Sigmoid colon (tissue), 7 donors: ENCODE measurements at places on chromosomes 1 and 21. TPM values are rescaled to one million over a fixed set of nuclear protein-coding genes. Genes with fewer than 3 reads are reported as not detected.

DNA sequence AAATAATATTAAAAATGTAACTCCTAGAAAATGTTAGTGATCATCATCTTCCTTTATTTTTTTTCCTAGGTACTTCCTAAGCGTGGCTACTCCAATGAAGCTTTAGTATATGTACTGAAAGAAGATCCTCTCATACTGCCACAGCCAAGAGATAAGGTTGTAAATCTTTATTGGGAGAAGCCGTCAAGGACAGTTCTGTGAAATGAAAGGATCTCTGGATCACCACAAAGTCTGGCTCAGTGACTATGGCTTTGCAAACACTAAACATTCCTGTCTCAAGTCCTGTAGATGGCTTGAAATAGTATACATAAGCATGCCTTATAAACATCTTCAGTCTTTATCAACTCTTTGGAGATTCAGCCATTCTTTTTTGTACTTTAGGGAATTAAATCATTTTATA is 61.2 kb upstream of the DPH5 start:
- no peak overlapping the region for H3K27ac ChIP-seq
- no peak overlapping the region for H3K4me3 ChIP-seq
- H3K4me1 ChIP-seq = peaks cover under 1% of the 10 kb centered on the region
- H3K27me3 ChIP-seq = no peaks in the 10 kb centered on the region
- H3K36me3 ChIP-seq = no peaks in the 10 kb centered on the region

DNA sequence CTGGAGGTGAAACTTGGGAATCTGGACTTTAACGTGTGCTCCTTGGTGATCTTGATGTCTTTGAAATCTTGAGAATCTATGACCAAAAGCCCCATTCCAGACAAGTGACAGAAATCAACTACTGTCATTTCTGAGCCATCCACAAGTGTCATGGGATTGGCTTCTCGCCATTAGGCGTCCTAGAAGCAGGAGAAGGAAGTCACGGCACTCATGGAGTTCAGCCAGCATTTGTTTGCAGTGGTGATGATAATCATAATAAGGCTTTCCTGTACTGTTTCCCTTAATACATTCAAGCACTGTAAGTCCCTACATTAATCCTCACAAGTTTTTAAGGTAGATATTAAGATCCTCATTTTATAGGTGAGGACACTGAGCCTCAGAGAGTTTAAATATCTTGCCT is 11.9 kb downstream of the F5 start:
- no peak for DNase-seq
- H3K4me3 ChIP-seq = no peak overlapping the region
- H3K27ac ChIP-seq = no peak overlapping the region
- peaks cover 6% of the 10 kb centered on the region for H3K4me1 ChIP-seq
- no peaks in the 10 kb centered on the region for H3K27me3 ChIP-seq
- H3K36me3 ChIP-seq = no peaks in the 10 kb centered on the region

DNA sequence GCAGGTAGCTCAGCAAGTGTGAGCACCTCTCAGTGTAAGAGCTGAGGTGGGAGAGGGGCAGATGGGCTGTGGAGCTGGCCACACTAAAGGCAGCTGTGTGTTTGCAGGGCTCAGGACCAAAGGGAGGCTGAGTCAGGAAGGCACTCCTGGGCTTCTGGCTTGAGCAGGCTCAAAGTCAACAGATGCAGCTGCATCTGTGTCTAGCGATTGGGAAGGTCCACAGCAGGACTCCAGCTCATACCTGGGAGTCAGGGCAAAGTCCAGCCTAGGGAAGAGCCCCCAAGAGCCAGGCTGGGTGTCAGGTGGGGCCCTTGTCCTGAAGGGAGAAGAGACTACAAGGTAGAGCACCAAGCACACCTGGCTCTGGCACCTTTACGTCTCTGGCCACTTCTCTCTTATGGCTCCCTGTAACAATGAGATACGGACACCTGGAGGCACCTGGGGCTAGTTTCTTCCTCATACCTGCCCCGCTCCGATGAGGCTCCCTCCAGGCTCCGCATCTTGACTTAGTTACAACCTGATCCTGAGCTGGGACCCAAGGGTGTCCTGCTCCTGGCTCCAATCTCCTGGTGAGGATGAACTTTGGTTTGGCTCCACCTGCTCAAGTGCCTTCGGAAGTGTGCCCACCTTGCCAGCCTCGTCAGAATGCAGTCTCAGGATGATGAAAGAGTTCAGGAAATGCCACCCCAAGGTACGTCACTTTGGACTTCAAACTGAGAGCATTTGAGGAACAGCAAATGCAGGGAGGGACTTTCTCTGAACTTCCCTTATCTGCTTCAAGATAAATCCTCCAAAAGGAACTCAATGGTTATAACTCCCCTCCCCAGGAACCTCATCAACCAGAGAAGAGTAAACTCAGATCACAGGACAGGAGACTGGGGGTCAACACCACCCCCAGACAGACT is 21.5 kb upstream of the SLC2A1 start:
- H3K27ac ChIP-seq = no peak overlapping the region
- DNase-seq = no peak
- no peaks in the 10 kb centered on the region for H3K36me3 ChIP-seq

Gene MFSD2A
- total RNA-seq = 7.5 TPM

Gene AVPR1B
- not detected for total RNA-seq
